ENCODE measurements at places on chromosomes 1 and 21.
A peak's percentile ranks its signal among the peaks of the same experiment; 100 is the strongest.

GRCh38 chr21:14566894-14567293, 20.8 kb upstream of the SAMSN1 start:
- no peak for DNase-seq

DNA sequence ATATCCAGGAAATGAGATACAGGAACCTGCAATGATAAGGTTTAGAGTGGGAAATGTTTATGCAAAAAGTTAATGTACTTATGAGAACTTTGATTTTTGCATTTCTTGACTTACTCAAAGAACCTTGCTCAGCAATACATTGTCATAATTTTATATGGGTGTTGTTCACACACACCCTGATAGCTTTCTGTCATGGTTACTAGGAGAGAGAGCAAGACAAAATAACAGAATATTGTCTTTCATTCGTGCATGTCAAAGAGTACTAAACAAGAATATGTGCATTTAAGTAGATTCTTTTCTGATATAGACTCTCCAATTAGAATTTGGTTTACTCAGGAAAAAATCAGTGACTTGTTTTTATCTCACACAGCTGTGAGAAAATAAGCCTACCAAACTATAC, 27.5 kb upstream of the KCNA3 start:
- DNase-seq = no peak

DNA sequence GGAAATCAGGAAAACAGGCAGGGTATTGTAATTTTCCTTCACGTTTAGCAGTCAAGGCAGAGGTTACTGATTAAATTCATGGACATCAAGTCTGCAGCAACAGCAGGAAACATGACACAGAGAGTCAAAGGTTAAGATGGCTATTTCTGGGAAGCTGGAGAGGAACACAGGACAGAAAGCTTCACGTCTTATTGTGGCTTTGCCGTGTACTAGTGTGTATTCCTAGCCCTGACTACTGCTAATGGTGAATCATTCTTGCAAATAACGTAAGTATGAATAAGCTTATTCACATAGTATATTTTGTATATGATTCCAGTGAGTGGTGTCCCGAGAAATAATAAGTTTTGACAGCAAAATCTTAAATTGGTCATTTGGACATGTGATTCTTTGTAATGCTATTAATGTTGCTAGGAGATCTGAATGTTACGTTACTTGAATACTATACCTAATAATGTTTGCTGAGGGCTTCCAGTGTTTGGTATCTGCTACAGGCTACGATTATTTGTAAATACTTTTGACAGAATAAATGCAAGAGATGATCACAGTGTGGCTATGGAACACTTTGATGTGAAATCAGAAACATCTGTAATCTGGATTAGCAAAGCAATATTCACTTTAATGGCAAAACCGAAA, 77.4 kb downstream of the DISP1 start:
- no peak for DNase-seq

- no peak for DNase-seq
Measured at GRCh38 chr1:197961449-197961848, 44.3 kb downstream of the LHX9 start.

DNA sequence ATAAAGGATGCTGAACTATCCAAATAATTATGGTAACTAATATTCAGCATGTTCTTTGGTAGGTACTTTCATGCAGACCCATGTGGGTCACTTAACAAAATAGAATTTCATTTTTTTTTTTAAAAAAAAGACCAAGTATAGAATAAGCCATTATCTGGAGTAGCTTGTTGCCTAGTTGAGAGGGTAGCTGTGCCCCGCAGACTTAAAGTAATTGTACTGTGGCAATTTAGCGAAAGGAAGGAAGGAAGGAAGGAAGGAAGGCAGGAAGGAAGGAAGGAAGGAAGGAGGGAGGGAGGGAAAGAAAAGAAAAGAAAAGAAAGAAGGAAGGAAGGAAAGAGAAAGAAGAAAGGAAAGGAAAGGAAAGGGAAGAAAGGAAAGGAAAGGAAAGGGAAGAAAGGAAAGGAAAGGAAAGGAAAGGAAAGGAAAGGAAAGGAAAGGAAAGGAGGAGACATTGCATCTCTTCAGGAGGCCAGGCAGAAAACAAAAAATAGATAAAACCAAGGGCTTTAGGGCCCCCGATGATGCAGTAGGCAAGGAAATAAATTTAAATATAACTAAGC, 35.3 kb upstream of the C1orf21 start:
- DNase-seq = no peak

DNA sequence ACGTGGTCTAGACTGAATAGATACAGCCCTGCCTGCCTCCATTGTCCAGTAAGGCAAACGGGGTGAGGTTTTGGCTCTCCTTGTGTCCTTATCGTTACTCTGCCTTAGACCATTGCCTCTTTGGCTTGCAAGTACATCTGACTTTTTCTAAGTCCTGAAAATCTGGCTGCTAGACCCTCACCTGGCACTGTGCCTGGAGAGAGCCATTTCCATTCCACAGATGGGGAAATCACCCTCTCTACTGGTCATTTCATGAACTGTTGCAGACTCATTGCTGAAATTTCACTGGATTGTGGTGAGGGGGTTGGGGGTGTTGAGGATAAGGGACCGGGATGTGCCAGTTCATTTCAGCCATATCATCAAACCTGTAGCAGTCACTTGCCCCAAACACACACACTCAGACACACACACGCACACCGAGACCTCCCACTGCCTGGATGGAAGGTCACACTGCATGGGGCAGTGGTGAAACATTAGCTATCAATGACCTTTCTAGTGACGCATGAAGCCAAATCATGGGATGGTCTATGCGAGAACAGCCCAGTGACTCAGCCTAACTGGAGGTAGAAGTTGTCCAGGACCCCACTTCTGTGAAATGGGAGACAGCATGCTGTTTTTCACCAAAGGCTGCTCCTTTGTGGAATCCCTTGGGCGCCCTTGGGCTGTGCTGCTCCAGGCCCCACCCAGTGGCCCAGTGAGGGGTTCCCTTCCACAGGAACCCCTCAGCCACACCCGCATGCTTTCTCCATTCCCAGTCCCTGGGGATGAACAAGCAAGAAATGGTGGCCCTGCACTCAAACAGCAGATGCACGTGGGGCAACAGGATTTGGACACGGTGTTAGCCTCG, 34.9 kb upstream of the VASH2 start:
- no peak for DNase-seq

GRCh38 chr1:176919386-176920378, 244.8 kb downstream of the ASTN1 start:
- no peak for DNase-seq

GRCh38 chr1:24927988-24928688, 1.9 kb downstream of the RUNX3 start:
- DNase-seq = peak; percentile 43

- DNase-seq = no peak
Measured at GRCh38 chr21:36186081-36186480, 29.5 kb downstream of the DOP1B start.

DNA sequence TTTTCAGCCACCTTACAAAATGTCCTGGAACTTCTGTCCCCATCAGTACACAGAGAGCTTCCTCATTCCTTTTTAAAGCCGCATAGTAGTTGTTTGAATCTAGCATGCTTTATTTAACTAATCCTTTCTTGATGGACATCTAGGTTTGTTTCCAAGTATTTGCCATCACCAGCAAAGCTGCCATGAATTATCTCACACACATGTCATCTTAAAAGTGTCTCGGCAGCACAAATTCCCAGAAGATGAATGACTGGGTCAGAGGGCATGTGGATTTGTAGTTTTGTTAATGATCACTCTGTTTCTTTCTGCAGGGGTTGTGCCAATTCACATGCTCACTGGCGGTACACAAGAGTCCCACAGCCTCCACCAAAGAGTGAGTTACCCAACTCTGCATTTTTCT, 68.3 kb downstream of the CLIC6 start:
- no peak for DNase-seq

- DNase-seq = no peak
Measured at GRCh38 chr21:35404247-35404646, 355.1 kb upstream of the RUNX1 start.

DNA sequence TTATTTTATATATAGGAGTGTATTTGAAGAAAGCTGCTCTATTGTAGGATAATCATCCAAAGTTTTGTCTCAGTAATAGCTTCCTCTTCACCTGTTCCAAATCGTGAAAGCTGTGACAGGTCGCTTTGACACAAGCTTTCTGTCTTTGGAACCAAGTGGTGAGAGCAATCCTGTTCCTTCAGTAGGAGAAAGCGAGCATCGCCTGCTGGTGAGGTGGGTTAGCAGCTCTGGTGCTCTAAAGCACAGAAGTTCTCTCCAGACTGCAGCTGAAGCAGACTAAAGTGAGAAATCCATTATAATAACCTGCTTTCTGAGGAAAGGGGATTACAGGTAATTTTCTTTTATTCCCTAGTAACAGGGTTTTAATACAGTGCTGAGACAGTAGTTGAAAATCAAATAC, 803.8 kb downstream of the ADGRL2 start:
- no peak for DNase-seq

GRCh38 chr21:27802816-27803475, 836.1 kb upstream of the ADAMTS5 start:
- peak; percentile 5 for DNase-seq

DNA sequence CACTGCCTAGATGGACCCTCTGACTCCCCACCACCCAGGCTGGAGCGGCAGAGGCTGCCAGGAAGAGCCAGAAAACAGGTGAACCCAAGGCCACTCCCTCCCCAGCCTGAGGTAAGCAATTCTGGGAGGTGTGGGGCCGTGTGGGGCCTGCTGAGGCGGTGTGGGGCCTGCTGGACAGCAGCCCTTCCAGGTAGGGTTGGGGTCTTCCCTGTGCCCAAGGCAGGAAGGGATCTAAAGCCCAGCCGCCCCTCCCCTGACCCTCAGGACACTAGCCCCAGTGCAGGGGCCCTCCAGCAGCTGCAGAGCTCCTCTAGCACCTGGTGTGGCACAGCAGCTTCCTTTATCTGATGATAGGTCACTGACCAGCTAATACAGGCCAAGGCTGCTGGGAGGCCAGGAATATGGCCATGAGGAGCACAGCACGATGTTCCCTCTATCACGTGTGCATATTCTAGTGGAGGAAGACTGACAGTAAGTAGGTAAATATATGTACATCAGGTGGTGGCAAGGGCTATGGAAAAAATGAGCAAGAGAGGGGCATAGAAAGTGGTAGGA, 86.9 kb downstream of the IER5 start:
- DNase-seq = no peak

DNA sequence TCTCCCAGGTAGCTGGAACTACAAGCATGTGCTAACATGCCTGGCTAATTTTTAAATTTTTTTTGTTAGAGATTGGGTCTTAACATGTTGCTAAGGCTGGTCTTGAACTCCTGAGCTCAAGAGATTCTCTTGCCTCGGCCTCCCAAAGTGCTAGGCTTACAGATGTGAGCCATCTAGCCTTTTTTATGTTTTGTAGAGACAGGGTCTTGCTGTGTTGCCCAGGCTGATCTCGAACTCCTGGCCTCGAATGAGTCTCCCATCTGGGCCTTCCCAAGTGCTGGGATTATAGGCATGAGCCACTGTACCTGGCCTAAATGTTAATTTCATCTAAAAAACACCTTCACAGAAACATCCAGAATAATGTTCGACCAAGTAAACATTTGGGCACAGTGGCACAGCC, 48.6 kb downstream of the FNBP1L start:
- no peak for DNase-seq

- no peak for DNase-seq
Measured at GRCh38 chr1:65357291-65357960, 48.1 kb downstream of the DNAJC6 start.

DNA sequence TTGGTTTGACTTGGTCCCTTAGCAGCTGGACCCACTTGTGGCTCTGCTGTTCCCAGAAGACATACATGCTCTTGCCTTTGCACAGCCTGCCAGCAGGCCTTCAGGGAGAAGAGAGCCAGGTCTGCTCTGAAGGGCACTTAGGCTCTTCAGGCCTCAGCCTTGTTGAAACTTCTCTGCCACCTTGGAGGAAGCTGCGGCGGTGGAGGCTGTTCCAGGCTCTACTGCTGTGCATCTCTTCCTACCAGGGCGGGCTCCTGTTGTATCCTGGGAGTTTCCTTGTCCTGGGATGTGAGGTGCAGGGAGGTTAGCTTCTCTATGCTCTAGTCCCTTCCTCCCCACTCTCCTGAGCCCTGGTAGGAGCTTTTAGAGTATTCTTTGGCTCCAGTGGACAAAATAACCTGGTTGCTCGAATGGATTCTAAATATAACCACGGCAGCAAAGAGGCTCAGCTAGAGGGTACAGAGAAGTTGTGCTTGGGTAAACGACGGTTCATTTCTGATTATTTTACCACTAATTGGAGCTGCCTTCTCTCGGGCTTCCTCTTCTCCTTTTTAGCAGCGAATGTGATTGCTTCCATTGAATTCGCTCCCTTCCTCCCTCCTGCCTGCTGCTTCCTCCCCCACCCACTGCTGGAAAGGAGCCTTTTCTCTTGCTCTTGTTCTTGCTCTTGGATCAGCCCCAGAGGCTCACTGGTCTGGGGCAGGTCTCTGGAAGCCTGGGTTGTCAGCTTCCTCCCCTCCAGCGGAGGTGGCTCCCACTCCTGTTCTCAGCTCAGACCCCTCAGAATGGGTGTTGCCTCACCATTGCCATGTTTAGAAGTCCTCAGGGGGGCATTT, 126.6 kb upstream of the CACNA1E start:
- no peak for DNase-seq

DNA sequence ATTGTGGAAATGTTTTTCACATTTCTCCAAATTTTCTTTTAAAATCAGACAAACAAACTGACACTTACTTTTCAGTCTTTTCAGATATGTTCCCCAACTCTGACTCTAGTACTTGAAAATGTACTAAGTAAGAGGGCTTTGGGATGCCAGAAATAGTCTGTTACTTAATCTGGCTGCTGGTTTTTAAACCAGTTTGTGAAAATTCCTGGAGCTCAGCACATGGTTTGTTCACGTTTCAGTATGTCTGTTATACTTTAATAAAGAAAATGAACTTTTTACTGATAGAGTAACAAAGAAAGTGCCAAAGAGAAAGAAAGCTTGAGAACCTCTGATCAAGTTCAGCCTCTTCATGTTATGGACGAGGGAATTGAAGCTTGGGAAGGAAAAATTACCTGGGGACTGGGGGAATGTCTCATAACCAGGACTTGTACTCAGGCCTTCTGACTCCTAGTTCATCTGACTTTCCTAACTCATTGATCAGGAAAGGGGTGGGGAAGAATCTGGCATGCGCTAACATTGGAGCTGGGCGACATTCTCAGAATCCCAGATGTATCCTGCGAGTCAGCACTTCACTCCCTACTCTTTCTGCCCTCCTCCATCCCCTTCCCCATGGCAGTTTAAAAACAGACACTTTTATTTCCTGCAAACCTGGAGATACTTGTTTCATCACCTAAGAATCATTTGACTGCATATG, 30.8 kb upstream of the DNAJC6 start:
- no peak for DNase-seq

- no peak for DNase-seq
Measured at GRCh38 chr1:208289716-208290115, 45.5 kb upstream of the PLXNA2 start.

GRCh38 chr1:182015360-182015759, 46.2 kb downstream of the ZNF648 start:
- no peak for DNase-seq

GRCh38 chr1:220300442-220301121, 28.3 kb upstream of the RAB3GAP2 start:
- no peak for DNase-seq

DNA sequence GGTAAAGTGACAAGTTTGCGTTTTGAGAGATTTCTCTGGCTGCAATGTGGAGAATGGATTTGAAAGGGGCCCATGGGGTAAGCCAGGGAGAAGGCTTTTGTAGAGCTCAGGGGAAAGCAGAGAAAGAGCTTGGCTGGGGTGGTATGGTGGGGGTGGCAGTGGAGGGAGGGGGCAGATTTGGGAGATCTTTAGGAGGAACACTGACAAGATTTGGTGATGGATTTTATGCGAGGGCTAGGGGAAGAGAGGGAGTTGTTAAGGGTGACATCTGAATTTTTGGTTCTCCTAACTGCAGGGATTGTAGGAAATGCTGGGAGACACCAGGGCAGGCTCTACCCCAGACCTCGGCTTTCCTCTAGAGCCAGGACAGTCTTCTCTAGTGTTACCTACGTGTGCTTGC, 108.7 kb upstream of the ZNF678 start:
- DNase-seq = no peak
